ENCODE measurements at places on chromosomes 1 and 21.

- DNase-seq, result peak; percentile 61
Observed at GRCh38 chr1:62621907-62622306, 24.6 kb downstream of the ANGPTL3 start.

- peak; percentile 21 for DNase-seq
Observed at GRCh38 chr1:217275655-217276398, 355.1 kb downstream of the GPATCH2 start.

DNA sequence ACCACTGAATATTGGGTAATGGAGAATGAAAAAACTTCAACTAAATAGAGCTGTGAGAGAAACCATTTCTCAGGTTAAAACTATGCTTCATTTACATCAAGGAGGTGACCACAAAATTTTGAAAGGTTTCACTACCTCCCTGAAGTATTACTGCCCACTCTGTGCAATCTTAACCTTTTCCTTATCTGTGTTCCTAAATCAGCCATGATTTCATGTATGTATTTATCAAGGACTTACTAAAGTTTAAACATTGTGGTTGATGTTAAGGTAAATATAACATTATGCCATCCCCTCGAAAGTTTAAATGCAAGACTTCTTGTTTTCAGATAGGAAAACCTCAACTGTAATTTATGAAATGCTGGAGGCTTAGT lies 84.4 kb downstream of the CLEC20A start:
- no peak for DNase-seq

- no peak for DNase-seq
Observed at GRCh38 chr1:111990026-111990877, 784 bp upstream of the KCND3 start.

- no peak for DNase-seq
Observed at GRCh38 chr1:161096015-161096414, 2.1 kb upstream of the KLHDC9 start.

DNA sequence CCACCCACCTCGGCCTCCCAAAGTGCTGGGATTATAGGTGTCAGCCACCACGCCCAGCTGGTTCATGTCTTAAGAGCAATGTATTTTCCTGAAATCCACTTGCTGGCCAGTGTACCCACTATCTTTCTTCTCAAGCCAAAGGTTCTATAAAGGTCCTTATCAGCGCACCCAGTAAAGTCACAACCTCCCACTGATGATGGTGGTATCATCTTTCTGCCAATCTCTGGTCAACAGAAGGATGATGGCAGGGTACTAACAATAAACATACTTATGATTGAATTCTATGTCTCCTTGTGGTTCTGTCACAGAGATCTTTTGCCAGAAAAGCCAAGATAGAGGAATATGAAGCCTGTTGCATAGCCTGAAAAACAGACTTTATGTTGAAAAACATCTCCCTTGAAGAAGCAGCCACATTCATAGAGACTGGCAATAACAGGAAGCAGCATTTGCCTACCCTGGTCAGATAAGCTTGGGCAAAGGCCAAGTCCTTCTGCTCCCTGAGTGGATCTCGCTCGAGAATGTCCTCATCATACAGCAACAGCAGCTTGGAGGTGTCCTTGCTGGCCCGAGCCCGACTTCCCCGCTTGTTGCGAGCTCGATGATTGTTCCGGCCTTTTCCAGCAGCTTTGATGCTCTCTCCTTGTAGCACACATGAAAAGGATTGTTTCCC lies 73.0 kb downstream of the DAP3 start:
- no peak for DNase-seq

- DNase-seq, result no peak
Observed at GRCh38 chr1:118993700-118994026, 5.5 kb upstream of the TBX15 start.

- no peak for DNase-seq
Observed at GRCh38 chr1:32413507-32414185, 19.4 kb upstream of the BSDC1 start.

DNA sequence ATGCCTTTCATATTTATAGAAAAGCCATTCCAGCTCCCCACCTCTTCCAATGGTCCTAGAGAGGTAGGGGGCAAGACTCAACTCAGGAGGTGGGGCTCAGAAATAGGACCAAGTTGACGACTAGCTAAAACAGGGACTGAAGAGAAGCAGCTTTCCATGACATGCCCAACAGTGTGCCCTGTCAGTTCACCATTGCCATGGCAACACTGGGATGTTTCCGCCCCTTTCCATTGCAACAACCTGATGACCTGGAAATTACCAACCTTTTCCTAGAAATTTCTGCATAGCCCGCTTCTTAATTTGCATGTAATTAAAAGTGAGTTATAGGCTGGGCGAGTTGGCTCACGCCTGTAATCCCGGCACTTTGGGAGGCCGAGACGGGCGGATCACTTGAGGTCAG lies 22.4 kb upstream of the INTS3 start:
- no peak for DNase-seq

DNA sequence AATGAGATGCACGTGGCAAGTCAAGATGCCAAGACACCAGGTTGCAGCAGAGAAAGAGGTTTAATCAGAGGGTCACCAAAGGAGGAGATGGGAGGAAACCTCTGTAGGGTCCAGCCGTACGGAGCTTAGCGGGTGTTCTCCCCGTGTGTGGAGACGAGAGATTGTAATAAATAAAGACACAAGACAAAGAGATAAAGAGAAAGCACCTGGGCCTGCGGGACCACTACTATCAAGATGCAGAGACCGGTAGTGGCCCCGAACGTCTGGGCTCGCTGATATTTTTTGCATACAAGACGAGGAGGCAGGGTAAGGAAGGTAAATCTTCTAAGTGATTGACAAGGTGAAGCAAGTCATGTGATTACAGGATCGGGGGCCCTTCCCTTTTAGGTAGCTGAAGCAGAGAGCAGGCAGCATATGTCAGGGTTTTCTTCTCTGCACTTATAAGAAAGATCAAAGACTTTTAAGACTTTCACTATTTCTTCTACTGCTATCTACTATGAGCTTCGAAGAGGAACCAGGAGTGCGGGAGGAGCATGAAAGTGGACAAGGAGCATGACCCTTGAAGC lies 41.2 kb upstream of the TDRD10 start:
- DNase-seq, result no peak
